ENCODE measurements at places on chromosomes 1 and 21.

GRCh38 chr21:37364722-37365121, 1.9 kb upstream of the DYRK1A start:
- peak; percentile 14 for DNase-seq

- no peak for DNase-seq
These were observed 567.2 kb downstream of the SMYD3 start for GRCh38 chr1:245939756-245940345.

DNA sequence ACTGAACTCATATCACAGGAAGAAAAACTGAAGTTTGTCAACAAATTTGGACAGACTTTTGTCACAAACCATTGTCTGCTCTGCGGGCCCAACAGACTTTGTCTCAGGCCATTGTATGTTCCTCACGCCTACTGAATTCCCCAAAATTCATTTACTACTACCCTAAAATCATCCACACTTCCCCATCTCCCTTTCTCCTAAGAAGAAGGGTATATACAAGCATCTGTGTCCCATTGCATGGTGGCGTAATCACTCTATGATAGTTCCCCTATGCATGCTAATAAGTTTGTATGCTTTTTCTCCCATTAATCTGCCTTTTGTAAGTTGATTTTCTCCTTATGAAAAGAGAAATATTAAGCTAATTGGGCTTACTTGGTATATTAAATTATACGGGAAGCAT, 54.9 kb upstream of the ATF3 start:
- no peak for DNase-seq

- DNase-seq = no peak
These were observed 18.6 kb downstream of the NDUFS5 start for GRCh38 chr1:39044762-39045161.

- no peak for DNase-seq
These were observed 89.0 kb upstream of the MACF1 start for GRCh38 chr1:39115271-39116110.

- no peak for DNase-seq
These were observed 12.9 kb downstream of the TOR3A start for GRCh38 chr1:179094818-179095217.

DNA sequence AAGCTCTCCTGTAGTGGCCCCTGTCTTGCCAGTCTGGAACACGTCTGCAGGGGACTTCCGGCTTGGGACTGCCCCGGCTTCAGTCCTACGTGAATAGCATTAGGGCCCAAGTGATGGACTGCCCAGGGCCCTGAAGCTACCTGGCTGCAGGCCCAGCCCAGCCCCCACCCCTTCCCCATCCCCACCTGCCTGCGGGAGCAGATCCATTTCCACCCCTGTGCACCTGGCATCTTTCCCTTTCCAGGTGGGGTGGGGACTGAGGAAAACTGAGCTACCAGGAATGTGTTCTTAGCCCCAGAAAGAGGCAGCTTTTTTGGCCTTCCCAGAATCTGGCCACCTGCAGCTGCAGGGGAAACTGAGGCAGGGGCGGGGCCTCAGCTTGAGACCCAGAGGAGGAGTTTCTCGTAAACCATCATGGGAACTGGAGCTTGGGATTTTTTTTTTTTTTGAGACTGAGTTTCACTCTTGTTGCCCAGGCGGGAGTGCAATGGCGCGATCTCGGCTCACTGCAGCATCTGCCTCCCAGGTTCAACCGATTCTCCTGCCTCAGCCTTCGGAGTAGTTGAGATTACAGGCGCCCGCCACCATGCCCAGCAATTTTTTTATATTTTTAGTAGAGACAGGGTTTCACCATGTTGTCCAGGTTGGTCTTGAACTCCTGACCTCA, 3.2 kb downstream of the EDN2 start:
- DNase-seq = no peak

DNA sequence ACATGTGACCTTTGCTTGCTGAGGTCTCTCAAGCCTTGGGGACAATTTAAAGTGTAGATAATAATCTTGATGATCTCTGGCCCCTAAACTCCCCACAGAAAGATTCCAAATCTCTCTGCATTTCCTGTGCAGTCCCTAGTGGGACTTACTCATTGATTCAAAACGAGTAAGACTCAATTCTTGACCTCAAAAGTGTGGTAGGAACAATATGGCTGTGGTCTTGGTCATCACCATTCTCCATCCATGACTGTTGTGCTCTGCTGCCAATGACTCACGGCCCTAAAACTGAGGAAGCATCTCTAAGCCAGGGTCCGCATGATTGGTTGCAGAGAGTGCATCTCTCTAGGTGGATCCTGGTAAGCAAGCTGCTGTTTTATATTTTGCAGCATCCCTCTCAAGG, 268.0 kb downstream of the PTGER3 start:
- no peak for DNase-seq

DNA sequence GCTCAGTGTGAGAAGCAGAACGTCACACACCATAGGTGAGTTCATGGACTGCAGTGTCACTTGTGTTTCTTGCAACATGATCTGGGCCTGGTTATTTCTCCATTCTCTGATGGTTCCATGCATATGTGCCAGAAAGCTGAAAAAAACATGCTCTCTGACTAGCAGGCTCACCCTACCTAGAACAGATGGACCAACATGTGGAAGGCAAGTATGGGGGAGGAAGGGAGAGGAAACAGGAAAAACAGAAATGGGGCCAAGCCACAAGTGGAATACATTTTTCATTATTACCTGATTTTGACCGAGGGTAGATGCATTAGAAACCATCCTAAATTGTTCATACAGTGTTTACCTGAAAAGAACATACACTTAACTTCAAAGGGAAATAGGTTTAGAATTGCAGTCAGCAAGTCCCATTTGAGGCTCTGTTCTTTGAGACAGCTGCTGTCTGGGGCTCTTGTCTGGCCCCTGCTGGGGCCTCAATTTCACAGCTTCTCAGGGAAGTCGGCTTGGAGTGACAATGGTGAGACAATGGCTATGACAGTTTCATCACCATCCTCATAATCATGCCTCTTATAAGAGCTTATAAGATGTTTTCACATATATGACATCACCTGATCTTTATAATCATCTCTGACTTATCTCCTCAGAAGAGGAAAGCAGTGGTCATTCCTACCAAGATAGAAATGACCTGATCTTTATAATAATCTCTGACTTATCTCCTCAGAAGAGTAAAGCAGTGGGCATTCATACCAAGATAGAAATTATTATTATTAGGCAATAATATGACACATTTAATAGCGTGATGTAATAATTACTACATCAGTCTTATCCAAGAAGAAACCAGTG, 327.3 kb downstream of the SIPA1L2 start:
- DNase-seq = no peak

GRCh38 chr21:45892156-45892915, 89.2 kb upstream of the COL6A1 start:
- peak; percentile 23 for DNase-seq

DNA sequence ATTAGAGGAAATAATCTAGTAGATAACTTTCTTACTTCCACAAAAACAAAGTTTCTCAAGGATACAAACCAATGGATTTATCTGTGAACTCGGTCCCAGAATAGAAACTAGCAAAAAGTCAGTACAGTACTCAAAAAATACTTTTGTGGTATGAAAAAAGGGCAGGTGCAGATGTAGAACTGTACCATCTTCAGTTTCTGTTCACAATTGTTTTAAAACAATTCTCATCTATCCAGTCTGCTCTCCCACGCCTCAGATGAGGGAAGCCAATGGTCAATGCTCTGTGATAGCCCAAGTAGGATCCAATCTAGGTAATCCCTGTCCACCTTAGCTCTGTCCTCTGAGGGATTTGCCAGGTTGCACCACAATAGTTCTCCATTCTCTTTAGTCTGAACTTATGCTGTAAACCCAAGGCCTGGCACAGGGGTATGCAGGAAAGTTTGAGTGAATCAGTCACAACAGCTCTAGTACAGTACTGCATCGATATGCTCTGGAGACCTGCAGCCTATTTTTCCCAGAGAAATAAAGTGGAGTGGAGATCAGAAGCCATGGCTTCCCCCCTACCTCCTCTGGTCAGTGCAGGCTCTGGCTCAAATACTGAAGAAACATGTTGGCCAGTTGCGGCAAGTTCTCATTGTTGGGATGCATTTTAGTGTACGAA, 1.4 kb downstream of the KTI12 start:
- DNase-seq = no peak

DNA sequence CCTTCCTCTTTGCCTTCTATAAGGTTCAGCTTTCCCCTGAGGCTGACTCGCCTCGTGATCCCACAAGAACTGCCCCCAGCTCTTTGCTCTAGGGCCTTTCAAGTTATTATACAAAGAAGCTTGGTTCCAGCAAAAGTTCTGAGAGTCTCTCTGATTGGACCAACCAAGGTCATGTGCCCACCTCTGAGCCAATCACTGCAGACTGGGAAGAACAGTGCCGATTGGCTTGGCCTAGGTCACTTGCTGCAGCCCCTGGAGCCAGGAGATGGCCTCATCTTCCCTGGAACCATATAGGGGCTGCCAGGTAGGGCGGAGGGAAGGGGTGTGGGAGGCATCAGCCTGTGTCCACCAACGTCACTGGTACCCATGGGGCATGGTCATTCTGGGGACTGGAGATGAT, 22.8 kb downstream of the TAS1R2 start:
- DNase-seq = no peak

DNA sequence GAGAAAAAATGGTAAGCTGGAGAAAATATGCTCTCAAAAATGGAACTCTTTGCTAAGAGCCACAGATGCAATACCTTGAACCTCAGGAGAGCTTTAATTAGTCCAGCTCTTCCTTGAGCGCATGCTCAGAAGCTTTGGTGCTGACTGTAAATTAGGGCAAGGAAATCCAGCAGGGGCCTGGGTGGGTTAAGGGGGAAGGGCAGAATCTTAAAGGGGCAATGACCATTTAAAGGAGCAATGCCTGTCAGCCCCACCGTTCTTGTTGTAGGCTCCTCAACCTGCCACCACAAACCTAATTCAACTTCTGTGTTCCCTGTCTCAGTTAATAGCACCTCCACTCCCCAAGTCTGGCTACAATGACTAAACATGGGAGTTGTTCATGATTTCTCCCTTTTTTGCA, 6.8 kb upstream of the SLC22A15 start:
- DNase-seq = no peak

GRCh38 chr1:182059936-182060335, 1.6 kb downstream of the ZNF648 start:
- DNase-seq = no peak

- no peak for DNase-seq
These were observed 42.3 kb upstream of the SYT14 start for GRCh38 chr1:209895709-209896108.

- no peak for DNase-seq
These were observed 89.2 kb downstream of the RIPK4 start for GRCh38 chr21:41677671-41678015.

GRCh38 chr1:207412845-207413244, 41.3 kb upstream of the CR2 start:
- no peak for DNase-seq

- no peak for DNase-seq
These were observed 74.4 kb upstream of the TMPRSS2 start for GRCh38 chr21:41582298-41582840.

DNA sequence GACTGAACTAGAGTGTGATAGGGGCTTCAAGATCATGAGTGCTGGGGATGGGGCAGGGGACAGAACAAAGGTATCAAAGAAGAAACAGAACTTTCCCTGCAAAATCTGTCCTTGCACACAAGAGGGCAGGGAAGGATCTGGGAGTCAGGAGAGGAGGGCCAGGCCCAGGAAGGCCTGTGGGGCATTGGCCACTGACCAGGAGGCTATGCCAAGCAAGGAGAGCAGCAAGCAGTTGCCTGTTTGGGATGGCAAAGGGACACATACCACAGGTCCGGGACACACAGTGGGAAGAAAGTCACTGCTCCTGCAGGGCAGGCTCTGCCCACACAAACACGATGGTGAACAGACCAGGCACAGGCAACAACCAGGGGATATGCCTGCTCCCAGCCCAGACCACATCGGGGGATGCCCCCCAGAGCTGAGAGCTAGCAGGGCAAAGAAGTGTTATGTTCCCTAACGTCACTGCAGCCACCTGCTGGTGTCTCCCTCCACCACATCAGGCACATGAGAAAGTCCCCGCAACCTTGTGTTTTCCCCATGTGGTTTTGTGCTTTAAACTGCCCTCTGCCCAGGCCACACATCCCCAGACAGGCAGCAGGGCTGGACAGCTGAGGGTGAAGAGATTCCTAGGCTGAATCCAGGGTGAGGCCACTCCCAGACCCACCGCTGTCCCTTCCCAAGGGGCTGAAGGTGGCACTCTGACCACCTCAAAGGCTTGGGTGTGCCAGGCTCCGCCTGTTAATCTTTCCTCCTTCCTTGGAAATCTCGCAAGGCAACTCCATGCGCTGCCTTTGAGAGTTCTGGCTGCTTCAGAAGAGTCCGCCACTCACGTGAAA, 53.6 kb downstream of the KIF21B start:
- no peak for DNase-seq

DNA sequence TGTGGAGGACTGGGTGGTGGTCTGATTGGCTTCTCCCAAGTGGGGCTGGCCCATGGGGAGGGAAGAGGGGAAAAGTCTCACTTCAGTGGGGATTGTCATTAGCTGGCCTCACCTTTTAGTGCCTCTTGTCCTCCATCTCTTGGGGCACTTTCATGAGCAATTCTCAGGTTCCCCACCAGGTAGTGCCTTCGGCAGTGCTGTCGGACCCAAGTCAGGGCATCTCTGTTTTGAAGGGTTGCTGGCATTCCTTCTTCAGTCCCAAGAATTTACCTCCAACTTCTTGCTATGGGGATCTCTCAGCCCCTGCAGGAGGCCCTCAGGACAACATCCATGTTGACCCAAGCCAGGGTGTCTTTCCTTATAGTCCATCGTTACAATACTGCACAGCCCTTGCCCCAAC, 54.7 kb upstream of the F3 start:
- no peak for DNase-seq

DNA sequence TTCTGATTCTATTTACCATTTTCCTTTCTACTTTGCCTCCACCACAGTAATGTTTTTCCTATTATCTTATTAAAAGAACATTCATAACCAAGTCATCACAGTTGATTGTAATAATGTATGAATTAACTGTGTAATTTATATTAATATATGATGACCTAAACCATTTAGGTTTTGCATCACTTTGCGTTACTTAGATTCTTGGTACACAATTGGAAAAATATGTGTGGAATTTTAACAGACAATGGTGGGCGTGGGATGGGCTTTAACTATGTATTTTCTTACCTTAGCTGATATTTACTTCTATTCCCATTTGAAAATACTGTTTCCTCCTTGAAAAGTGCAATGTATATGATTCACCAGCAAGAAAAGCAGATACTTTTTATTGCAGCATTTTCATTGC, 3.6 kb downstream of the KRTAP21-3 start:
- DNase-seq = no peak

DNA sequence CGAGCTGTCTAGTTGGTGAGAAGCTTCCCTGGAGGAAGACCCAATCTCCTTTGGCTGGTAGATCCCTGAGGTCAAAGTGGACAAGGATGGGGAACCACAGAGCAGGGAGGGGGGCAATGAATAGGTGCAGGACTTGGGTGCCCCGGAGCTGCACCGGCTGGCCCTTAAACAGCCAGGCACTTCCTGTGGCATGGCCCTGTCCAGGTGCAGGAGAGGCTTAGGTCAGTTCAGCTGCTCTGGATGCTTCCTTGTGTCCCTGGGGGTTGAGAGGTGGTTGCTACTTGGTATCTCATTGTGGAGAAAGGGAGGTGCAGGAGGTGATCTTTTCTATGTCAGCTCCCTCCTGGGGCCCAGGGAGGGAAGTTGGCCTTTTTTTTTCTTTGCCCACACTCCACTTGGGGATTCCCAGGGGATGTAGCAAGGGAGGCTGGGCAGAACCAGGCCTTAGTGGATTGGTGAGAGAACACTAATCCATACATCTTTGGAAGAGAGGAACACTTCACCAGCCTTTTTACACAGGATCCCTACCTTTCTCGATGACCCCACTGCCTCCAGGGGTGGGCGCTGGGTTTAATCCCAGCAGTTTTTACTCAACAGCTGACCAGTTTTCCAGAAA, 1.2 kb upstream of the ST3GAL3 start:
- DNase-seq = no peak

GRCh38 chr1:48596046-48596445, 124.0 kb upstream of the SPATA6 start:
- DNase-seq = no peak

All from memory B cell (primary cell).